Activated T-cell treated with anti-CD3 and anti-CD28 coated beads, Interleukin-2, amount 50 U/mL, for 72 hours (primary cell): ENCODE measurements at places on chromosomes 3 and 15. TPM values are rescaled to one million over a fixed set of nuclear protein-coding genes. Genes with fewer than 3 reads are reported as not detected.

DNA sequence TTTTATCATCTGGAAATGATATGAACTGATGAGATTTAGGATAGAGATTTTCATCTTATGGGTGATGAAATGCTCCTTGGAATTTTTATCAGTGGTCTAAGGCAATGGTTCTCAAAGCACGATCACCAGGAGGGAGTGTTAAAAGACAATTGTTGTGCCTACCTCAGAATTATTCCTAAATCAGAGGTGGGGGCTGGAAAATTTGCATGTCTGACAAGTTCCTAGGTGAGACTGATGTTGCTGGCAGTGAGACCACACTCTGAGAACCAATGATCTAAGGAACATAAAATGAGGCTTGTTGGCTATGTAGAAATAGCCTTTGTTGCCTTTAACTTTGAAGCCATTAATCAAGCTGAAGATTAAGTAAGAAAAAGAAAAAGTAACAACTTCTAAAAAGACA lies 416.6 kb upstream of the AZI2 start:
- no peaks in the 10 kb centered on the region for H3K4me1 ChIP-seq
- no peaks in the 10 kb centered on the region for H3K36me3 ChIP-seq
- H3K4me3 ChIP-seq = no peak overlapping the region
- no peaks in the 10 kb centered on the region for H3K27me3 ChIP-seq
- H3K27ac ChIP-seq = no peak overlapping the region

- no peaks in the 10 kb centered on the region for H3K36me3 ChIP-seq
- peak; percentile 28 for DNase-seq
- H3K4me1 ChIP-seq = peaks cover 39% of the 10 kb centered on the region
- H3K4me3 ChIP-seq = peak overlapping the region; percentile 23
- H3K27me3 ChIP-seq = no peaks in the 10 kb centered on the region
Observed at GRCh38 chr3:72960812-72961518, 35.6 kb upstream of the PPP4R2 start.

- H3K4me1 ChIP-seq = peaks cover 50% of the 10 kb centered on the region
- DNase-seq = peak; percentile 52
- H3K27ac ChIP-seq = peak overlapping the region; percentile 85
- peak overlapping the region; percentile 80 for H3K4me3 ChIP-seq
Observed at GRCh38 chr3:141266797-141267555, 35.4 kb downstream of the PXYLP1 start.

DNA sequence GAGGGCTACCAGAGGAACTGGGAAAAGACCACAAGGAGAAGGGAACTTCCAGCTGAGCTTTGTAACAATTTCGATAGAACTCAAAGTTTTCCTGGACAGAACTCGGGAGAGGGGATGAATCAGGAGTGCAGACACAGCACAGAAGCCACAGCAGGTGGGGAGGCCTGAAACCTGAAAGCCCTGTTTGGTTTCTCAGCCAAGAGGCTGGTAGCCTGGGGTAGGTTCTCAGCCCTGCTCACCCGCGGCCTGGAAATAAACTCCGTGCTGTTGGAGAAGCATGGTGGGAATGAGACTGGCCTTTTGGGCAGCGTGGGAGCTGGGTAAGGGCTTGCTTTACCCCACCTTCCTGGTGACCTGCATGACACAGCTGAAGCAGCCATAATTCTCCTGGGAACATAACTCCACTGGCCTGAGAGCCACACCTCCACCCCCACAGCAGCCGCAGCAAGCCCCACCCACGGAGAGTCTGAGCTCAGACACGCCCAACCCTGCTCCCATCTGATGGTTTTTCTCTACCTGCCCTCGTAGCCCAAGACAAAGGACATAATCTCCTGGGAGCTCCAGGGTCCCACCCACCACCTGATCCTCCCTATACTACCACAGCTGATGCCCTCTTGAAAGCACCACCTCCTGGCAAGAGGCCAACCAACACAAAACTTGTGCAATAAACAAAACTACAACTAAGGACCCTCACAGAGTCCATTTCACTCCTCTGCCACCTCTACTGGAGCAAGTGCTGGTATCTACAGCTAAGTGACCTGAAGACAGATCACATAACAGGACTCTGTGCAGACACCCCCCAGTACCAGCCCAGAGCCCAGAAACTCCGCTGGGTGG lies 52.5 kb upstream of the CHRM5 start:
- H3K36me3 ChIP-seq = no peaks in the 10 kb centered on the region
- no peak overlapping the region for H3K4me3 ChIP-seq

- H3K27ac ChIP-seq = peak overlapping the region; percentile 29
- no peak for DNase-seq
- H3K4me3 ChIP-seq = no peak overlapping the region
- H3K27me3 ChIP-seq = no peaks in the 10 kb centered on the region
Observed at GRCh38 chr3:9837701-9838582, 5.9 kb downstream of the RPUSD3 start.

GRCh38 chr3:100254168-100254777 lies 6.5 kb upstream of the TBC1D23 start:
- H3K36me3 ChIP-seq = no peaks in the 10 kb centered on the region
- H3K27me3 ChIP-seq = peaks cover 5% of the 10 kb centered on the region
- no peak overlapping the region for H3K4me3 ChIP-seq
- H3K27ac ChIP-seq = no peak overlapping the region
- H3K4me1 ChIP-seq = peaks cover 9% of the 10 kb centered on the region

DNA sequence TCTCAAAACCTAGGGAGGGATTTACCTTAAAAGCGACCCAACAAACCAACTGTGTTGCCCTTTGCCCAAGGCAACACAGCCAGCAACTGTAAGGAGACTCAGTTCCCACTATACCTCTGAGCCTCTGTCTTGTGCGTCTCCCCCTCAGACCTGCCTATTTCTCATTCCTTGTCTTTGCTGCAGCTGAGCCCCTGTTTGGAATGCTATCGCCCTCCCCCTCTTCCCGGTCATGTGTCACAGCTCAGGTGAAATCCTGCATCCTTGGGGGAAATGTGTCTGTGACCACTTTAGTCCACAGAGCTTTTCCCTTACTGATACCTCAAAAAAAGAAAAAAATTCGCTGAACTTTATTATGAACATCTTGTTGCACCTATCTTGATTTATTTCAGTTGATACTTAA lies 52.0 kb upstream of the LRIG1 start:
- H3K27me3 ChIP-seq = peaks cover 6% of the 10 kb centered on the region
- no peaks in the 10 kb centered on the region for H3K36me3 ChIP-seq
- H3K4me3 ChIP-seq = no peak overlapping the region
- no peaks in the 10 kb centered on the region for H3K4me1 ChIP-seq
- DNase-seq = no peak

- no peaks in the 10 kb centered on the region for H3K36me3 ChIP-seq
- H3K27me3 ChIP-seq = peaks cover 19% of the 10 kb centered on the region
- no peak for DNase-seq
- no peaks in the 10 kb centered on the region for H3K4me1 ChIP-seq
Observed at GRCh38 chr3:133992381-133992780, 37.3 kb downstream of the SLCO2A1 start.

DNA sequence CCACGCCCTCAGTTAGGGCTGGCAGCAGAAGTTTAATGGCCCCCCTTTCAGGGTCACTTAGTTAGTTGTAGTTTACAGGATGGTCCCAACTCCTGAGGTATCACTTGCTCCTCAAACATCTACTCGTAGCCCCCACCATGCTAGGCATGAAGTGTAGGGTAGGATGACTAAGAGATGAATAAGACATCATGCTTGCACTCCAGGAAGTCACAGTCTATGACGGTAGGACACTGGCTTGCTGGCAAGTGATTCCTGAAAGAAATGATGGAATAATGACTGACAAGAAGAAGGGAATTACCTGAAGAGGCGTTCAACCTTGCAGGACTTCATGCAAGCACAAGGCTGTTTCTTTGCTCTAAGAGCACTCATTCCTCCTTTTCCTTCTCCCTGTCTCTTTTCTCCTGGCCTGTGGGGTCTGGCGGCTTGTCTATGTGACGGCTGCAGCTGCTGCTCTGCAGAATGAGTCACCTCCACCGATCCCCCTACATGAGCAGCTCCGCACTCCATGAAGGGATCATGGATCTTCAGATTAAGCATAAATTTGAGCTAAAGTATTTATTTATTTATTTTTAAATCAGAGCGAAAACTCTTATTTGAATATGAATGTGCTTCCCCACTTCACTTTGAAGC lies 82.9 kb upstream of the BOC start:
- no peak for DNase-seq
- H3K27ac ChIP-seq = no peak overlapping the region
- H3K4me1 ChIP-seq = peaks cover 8% of the 10 kb centered on the region
- H3K27me3 ChIP-seq = no peaks in the 10 kb centered on the region

DNA sequence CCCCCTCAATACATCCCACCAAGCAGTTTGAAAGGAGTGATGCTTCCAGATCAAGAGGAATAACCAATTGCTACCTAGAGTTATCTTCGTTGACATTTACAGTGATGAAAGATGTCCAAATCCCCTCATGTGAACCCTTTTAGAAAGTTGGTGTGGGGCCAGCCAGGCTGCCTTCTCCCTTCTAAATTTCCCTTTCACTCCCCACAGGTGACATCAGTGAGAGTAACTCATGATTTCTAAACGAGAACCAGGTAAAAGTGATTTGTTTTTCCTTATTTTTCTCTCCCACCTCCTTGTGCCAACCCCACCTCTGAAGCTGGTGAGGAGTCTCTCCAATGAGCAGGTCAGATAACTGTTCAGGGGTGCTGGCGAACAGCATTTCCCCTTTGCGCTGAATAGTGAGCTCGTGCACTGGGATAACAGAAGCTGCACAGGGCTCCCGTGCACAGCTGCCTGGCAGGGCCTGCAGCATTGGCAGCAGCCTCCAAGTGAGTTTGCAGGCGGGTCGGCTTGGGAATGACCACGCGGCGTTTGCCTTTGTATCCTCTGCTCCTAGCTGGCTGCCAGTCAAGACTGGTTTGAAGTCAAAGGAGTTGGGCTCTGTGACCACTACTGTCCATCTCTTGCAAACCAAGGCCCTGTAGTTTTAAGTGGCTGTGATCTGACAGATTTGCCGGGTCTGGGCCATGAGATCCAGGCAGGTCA lies 70.2 kb upstream of the CORO2B start:
- peaks cover 11% of the 10 kb centered on the region for H3K4me1 ChIP-seq
- H3K4me3 ChIP-seq = no peak overlapping the region
- H3K27ac ChIP-seq = no peak overlapping the region
- DNase-seq = no peak
- peaks cover 40% of the 10 kb centered on the region for H3K27me3 ChIP-seq

DNA sequence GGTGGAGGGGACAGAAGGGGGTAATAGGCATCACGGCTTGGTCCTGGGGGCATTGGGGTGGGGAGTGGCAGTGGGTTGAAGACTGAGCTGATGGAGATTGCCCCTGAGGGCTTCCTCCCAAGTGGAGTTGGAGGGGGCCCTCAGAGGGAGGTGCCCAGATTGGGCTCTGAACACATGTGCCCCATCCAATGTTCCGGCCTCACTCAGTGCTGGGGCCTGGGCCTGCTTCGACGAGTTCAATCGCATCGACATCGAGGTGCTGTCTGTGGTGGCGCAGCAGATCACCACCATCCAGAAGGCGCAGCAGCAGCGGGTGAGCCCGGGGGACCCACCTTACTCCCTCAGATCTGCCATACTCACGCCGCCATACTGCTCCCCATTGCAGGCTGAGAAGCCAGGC lies 45.3 kb downstream of the DNAH1 start:
- H3K4me1 ChIP-seq = no peaks in the 10 kb centered on the region
- no peaks in the 10 kb centered on the region for H3K27me3 ChIP-seq
- H3K27ac ChIP-seq = no peak overlapping the region

DNA sequence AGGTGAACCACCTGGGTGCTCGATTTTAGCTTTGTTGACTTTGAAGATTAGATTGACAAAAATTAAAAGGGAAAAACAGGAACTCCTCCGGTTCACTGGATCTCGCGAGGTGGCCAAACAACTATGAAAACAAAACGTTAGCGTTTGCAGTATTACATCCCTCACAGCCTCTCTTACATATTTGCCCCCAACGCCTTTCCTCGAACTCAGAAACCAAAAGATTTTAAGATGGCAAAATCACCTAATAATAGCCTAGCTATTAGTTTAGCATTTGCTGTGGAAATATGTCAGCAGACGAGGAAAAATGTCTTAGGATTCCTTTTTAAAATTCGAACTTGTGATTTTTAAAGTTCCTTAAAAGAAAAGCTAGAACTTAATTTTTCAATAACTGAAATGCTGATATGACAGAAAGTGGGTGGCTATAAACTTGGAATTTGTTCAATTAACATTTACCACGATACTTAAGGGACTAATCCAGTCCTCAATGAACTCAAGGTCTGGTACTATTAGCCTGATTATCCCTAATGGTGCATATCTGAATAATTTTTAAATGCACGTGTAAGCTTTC lies 491 bp upstream of the SENP7 start:
- peak overlapping the region; percentile 98 for H3K27ac ChIP-seq
- no peak for DNase-seq
- H3K27me3 ChIP-seq = no peaks in the 10 kb centered on the region
- H3K4me1 ChIP-seq = peaks cover 51% of the 10 kb centered on the region
- peak overlapping the region; percentile 96 for H3K4me3 ChIP-seq

GRCh38 chr3:107524326-107524840 lies 1.6 kb downstream of the BBX start:
- H3K27ac ChIP-seq = peak overlapping the region; percentile 99
- H3K27me3 ChIP-seq = no peaks in the 10 kb centered on the region
- peaks cover 37% of the 10 kb centered on the region for H3K4me1 ChIP-seq
- H3K36me3 ChIP-seq = peaks cover 14% of the 10 kb centered on the region

GRCh38 chr3:137191133-137191923 lies 233.5 kb downstream of the IL20RB start:
- no peak overlapping the region for H3K4me3 ChIP-seq
- DNase-seq = no peak
- no peaks in the 10 kb centered on the region for H3K4me1 ChIP-seq
- H3K36me3 ChIP-seq = no peaks in the 10 kb centered on the region
- H3K27ac ChIP-seq = no peak overlapping the region

GRCh38 chr3:11589706-11590105 lies 54.0 kb downstream of the VGLL4 start:
- no peak overlapping the region for H3K4me3 ChIP-seq
- H3K27ac ChIP-seq = no peak overlapping the region
- H3K36me3 ChIP-seq = no peaks in the 10 kb centered on the region
- H3K27me3 ChIP-seq = no peaks in the 10 kb centered on the region
- no peak for DNase-seq

GRCh38 chr15:33051528-33051927 lies 143.0 kb downstream of the FMN1 start:
- no peak for DNase-seq
- H3K36me3 ChIP-seq = peaks cover 8% of the 10 kb centered on the region
- no peak overlapping the region for H3K27ac ChIP-seq
- H3K27me3 ChIP-seq = no peaks in the 10 kb centered on the region
- no peaks in the 10 kb centered on the region for H3K4me1 ChIP-seq

Gene TSC22D2
- total RNA-seq = 20.2 TPM

Gene GOLGA8N
- total RNA-seq = 6.5 TPM

Gene SLC22A13
- total RNA-seq = 1.0 TPM

Gene DNAH12
- 0.21 TPM for total RNA-seq

Gene PTH1R
- total RNA-seq = not detected

Gene C3orf20
- 1.1 TPM for total RNA-seq

Gene ANKRD34C
- not detected for total RNA-seq
